ENCODE measurements at places on chromosomes 7 and 10.
A peak's percentile ranks its signal among the peaks of the same experiment; 100 is the strongest.

GRCh38 chr7:157977717-157978496 lies 609.7 kb downstream of the PTPRN2 start:
- DNase-seq = no peak

DNA sequence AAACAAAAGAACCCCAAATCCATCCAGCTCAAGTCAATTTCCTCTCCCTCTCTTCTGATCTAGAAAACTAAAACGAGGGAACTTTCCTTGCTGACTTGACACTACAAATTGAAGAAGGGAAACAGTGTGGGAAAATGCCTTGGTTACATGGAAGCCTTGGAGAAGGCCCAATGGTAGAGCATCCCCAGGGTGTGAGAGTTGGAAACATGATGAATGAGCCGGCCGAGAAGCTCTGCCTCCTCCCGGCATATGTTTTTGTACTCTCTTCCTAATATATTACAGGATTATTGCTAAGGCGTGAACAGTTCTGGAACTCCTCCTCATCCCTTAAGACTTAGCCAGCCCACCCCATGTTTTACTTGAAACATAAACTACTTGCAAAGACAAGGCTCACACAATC lies 618.2 kb upstream of the MGMT start:
- no peak for DNase-seq

DNA sequence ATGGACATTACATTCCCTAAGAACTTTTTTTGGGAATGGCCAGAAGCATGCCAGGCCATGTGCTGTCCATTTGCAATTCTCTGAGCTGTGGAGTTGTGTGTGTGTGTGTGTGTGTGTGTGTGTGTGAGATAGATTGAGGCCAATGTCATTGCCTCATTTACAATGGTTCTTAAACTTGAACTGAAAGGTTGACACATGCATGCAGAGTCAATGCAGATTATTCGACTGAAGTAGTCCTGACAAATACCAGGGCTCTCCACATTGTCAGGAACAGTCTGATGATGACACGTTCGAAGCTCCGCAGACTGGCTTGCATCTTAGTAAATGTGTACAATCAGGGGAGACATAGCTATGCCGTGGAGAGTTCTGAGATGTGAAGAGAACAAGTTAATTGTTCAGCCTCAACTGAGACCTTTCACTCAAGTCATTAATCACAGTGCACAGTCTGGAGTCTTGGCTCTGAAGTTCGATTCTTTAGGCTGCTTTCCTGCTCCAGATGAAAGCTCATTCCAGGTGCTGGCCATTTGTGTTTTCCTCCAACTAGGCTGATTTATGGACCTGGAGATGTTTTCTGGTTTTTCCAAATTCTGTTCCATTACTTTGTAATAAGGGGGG lies 921.9 kb downstream of the LRMDA start:
- no peak for DNase-seq

GRCh38 chr10:127535802-127536515 lies 13.2 kb upstream of the NPS start:
- no peak for DNase-seq

DNA sequence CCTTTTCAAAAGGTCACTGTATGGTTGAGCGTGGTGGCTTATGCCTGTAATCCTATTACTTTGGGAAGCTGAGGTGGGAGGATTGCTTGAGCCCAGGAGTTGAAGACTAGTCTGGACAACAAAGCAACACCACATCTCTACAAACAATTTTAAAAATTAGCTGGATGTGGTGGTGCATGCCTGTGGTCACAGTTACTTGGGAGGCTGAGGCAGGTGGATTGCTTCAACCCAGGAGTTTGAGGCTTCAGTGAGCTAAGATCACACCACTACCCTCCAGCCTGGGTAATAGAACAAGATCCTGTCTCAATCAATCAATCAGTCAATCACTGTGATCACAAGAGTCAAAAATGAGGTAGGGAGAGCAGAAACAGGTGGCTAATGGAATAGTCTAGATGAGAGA lies 97.0 kb downstream of the SUGCT start:
- no peak for DNase-seq

DNA sequence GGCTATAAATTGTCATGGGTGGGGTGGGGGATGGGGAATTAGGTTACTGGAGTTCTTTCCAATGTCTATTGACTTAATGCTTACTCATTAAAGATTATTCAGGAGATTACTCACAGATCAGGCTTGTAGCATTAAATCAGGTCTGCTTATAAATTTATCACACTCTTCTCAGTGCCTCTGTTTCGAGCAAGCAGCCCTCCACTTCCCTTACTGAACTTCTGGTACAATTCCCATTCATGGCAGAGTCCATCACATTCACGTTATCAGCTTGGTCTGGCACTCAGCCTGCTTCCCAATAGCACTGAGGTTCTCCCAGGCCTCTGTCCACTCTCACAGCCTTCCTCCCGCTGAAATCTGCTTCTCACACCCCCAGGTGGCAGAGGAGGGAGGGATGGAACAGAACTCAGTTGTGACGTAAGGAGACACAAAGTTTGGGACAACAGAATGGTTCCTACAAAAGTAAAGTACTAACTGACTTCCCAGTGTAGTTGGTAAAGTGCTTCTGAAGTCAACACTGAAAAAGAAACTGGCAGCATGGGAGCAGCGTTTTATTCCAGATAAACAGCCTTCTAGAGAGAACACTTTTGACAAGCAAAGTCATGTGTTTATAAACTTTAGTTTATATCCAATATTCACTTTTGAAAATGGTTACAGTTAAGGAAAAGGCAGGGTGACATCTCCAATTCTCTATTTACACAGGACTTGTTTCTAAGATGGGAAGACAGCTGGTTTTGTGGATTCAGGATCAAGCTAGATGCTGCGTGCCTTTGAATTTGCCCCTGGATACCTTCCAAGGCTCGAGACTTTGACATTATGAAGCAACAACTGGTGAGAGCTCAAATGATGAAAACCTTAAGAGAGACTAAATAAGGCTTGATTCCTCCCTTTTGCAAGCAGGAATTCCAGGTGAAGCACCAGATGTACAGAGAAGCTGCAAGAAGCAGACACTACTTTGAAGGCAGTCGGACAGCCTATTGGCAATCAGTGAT lies 81.4 kb downstream of the ATXN7L1 start:
- no peak for DNase-seq

GRCh38 chr10:79069325-79070080 lies 737 bp downstream of the ZMIZ1 start:
- peak; percentile 44 for DNase-seq
